ENCODE measurements at places on chromosomes 13 and 19.

- DNase-seq: no peak
Measured at GRCh38 chr13:30675717-30676116, 58.0 kb downstream of the USPL1 start.

GRCh38 chr13:68232351-68233130 is 1002.4 kb upstream of the PCDH9 start:
- no peak for DNase-seq

DNA sequence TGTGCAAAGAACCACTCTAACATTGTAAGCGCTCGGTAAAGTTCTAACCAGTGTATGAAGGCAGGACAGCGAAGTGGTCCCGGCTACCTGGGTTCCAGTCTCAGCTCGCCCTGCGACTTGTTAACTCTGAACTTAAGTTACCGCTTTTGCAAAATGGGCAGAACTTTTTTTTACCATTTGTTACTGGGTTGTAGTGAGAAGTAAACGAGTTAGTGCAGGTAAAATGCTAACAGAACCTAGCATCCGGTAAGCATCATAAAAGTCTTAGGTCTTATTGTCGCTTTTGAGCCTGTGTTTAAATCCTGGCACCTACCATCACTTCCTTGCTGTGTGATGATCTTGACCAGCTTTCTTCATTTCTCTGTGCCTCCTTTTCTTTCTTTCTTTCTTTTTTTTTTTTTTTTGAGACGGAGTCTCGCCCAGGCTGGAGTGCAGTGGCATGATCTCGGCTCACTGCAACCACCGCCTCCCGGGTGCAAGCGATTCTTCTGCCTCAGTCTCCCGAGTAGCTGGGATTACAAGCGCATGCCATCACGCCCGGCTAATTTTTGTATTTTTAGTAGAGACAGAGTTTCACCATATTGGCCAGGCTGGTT is 734 bp upstream of the TRMT1 start:
- DNase-seq: no peak

- no peak for DNase-seq
Measured at GRCh38 chr19:15266683-15267082, 34.4 kb upstream of the EPHX3 start.

- no peak for DNase-seq
Measured at GRCh38 chr13:103516015-103516795, 450.0 kb upstream of the SLC10A2 start.

DNA sequence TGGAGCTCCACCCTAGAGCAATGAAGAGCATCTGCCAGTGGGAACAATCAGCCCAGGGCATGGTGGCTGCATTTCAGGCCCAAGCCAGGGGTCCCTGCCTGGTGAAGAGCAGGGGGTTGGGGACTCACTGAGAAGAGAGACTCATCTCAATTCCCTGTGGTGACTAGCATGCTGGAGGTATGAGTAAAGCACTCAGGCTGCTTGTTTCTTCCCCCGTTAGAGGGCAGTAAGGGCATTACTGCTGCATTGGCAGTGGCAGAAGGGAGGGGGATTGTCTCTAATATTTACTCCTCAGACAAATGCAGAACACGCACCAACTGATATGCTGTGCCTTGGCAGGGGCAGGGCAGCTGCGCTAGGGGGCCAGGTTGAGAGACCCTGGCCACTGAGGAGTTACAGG is 329.1 kb downstream of the SLITRK5 start:
- DNase-seq: no peak

- DNase-seq: peak; percentile 61
Measured at GRCh38 chr13:42969565-42970172, 22.4 kb downstream of the EPSTI1 start.

DNA sequence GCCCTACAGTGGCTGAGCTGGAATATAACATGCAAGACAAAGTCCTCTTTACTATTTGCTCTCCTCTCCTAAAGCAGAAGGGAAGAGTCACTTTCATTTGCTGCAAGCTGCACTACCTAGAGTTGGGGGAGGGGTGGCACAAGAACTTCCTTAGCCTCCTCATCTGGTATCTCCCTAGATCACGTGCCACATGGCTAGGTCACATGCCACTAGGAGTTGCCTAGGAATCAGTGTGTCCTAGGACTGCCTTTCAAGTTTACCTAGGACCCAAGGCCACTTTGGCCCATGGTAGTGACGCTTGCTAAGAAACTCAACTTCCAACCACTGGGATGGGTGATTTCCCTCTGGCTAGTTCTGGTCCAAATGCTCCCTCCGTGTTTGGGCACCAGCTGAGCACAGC is 625.2 kb downstream of the DIAPH3 start:
- no peak for DNase-seq

Measured in progenitor cell of endocrine pancreas (in vitro differentiated cells).